ENCODE measurements at places on chromosomes 3 and 15. TPM values are rescaled to one million over a fixed set of nuclear protein-coding genes. Genes with fewer than 3 reads are reported as not detected.

TERC gene
- total RNA-seq, result 13.7 TPM

- H3K4me1 ChIP-seq, result no peaks in the 10 kb centered on the region
- H3K27ac ChIP-seq, result no peak overlapping the region
- no peak overlapping the region for H3K4me3 ChIP-seq
- H3K27me3 ChIP-seq, result peaks cover 2% of the 10 kb centered on the region
These were observed 70.7 kb downstream of the C3orf70 start for GRCh38 chr3:185082149-185082548.

DNA sequence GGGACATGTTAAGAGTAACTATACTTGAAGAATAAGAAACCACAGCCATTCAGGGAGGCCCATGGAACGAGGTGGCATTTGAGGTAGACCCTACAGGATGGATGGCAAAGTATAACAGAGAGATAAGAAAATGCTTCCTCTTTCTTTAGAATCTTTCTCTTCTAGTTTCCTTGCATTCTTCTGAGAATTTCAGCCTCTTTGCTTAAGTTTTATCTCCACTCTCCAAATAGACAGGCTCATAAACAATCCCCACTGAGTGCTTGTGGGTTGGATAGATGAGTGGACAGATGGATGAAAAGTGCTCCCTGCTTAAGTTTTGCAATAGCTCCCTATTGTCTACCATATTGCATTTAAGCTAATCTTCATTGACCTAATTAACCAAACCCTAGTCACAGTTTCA, 103.7 kb downstream of the MEX3B start:
- no peak overlapping the region for H3K4me3 ChIP-seq
- DNase-seq, result no peak
- H3K27me3 ChIP-seq, result no peaks in the 10 kb centered on the region

DNA sequence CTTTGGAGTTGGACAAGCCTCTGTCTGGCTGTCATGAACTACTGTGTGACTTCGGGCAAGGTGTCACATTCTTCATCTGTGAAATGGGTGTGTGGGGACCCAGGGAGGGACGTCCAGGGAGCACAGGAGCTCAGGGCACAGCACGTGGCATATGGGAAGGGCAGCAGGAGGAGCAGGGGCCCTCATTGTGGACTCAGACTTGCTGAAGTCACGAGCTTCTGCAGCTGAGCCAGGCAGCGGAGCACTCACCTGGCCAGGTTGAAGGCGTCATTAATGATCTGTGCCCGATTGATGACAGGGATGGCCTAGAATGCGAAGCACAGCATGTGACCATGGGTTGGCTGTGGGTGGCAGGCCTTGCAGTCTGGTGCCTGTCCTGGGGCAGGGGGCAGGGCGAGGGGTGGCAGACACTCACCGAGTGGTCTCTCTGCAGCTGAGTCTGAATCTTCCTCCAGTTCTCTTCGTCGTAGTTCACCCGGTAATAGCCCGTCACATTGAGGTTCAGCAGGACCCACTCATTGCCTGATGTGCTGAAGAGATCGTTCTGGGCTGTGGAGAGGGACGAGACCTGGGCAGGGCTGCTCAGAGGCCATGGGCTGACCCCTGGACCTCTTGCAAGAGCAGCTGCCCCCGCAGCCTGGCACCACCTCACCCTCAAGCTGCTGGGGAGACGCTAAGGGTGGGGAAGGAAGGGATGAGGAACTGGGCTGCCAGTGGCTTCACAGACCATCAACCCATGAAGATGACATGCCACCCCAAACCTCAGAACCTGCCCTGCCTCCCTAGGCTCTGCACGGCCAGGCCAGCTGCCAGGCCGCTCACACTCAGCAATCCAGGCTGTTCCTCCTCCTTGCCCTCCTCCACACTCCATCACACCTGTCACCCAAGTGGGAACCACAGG, 15.4 kb downstream of the ANPEP start:
- H3K36me3 ChIP-seq, result no peaks in the 10 kb centered on the region
- H3K27me3 ChIP-seq, result no peaks in the 10 kb centered on the region
- H3K4me1 ChIP-seq, result no peaks in the 10 kb centered on the region
- no peak for DNase-seq
- H3K4me3 ChIP-seq, result no peak overlapping the region
- H3K27ac ChIP-seq, result no peak overlapping the region

DNA sequence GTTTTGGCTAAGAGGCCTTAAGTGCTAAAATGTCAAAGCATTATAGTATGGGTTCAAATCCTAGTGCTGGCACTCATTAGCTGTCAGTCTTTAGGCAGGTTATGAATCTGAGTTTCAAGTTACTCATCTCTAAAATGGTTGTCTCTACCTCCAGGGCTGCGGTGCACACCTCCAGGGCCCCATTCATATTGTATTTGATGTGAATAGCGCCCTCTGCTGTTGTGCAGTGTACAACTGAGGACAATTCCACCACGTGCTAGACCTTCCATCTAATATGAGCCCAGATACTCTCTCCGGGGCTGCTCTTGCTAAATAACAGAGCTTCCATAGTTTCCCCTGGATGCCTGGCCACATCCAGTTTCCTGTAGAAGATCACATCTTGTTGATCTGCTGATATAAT, 54.3 kb downstream of the OXNAD1 start:
- DNase-seq, result no peak
- peaks cover 51% of the 10 kb centered on the region for H3K36me3 ChIP-seq
- H3K27me3 ChIP-seq, result no peaks in the 10 kb centered on the region
- H3K4me3 ChIP-seq, result no peak overlapping the region

- H3K27me3 ChIP-seq, result peaks cover 3% of the 10 kb centered on the region
- no peak within 1 kb of the TSS for H3K27ac ChIP-seq
- no peaks in the 10 kb centered on the region for H3K36me3 ChIP-seq
- H3K4me1 ChIP-seq, result no peaks in the 10 kb centered on the region
These were observed at the start of gene ENTPD3 for GRCh38 chr3:40387001-40387894. ENTPD3 (plus strand) TSS chr3:40387184; CDS start chr3:40388058, 874 bp downstream.

DNA sequence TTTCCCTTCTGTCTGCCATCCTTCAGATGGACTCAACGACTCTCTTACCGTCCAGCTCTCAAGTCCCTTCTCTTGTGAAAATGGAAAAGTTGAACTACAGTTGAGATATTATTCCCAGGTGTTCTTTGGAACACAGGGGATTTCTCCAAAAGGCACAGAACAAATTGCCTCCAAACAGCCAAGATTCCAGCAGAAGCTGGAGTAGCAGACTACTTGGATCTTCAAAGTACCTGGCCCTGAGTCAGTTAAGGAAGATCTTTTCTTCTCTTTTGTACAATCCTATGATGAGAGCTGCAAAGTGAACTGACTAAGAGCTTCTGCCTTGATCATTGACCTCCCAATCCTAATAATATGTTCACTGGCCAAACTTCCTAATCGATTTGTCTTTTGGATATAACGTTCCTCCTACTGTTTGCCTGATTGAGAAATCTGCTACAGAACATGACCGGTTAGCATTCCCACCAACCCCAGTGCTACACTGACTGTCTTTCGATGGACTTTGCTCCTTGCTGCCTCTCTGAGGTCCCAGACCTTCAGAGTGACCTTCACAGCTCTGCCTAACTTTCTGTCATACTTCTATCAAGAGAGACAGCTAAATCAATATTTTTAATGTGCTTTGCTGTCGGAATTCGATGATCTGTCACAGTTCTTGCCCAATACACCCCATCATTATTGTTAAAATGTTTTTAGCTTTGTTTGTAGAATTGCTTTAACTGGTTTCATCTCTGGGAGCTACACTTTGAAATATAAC, 21.9 kb downstream of the PAQR9 start:
- no peak overlapping the region for H3K27ac ChIP-seq
- no peak for DNase-seq
- no peaks in the 10 kb centered on the region for H3K4me1 ChIP-seq
- H3K4me3 ChIP-seq, result no peak overlapping the region
- H3K27me3 ChIP-seq, result no peaks in the 10 kb centered on the region
- no peaks in the 10 kb centered on the region for H3K36me3 ChIP-seq

- H3K27me3 ChIP-seq, result no peaks in the 10 kb centered on the region
- H3K36me3 ChIP-seq, result no peaks in the 10 kb centered on the region
- no peak overlapping the region for H3K27ac ChIP-seq
- H3K4me1 ChIP-seq, result no peaks in the 10 kb centered on the region
- DNase-seq, result no peak
- no peak overlapping the region for H3K4me3 ChIP-seq
These were observed 101.2 kb upstream of the PTX3 start for GRCh38 chr3:157335233-157336076.

GRCh38 chr3:171328419-171329082, 131.7 kb downstream of the TNIK start:
- no peak overlapping the region for H3K4me3 ChIP-seq
- H3K27me3 ChIP-seq, result no peaks in the 10 kb centered on the region
- H3K4me1 ChIP-seq, result peaks cover 38% of the 10 kb centered on the region
- no peak for DNase-seq
- H3K27ac ChIP-seq, result peak overlapping the region; percentile 6
- H3K36me3 ChIP-seq, result no peaks in the 10 kb centered on the region

GRCh38 chr15:50260969-50261496, 4.5 kb downstream of the HDC start:
- H3K27ac ChIP-seq, result no peak overlapping the region
- no peaks in the 10 kb centered on the region for H3K36me3 ChIP-seq
- DNase-seq, result no peak
- H3K4me1 ChIP-seq, result peaks cover 18% of the 10 kb centered on the region
- no peaks in the 10 kb centered on the region for H3K27me3 ChIP-seq

GRCh38 chr15:74036271-74037170, 42.0 kb downstream of the PML start:
- H3K27me3 ChIP-seq, result no peaks in the 10 kb centered on the region
- no peak overlapping the region for H3K27ac ChIP-seq

ABI3BP gene
- 0.10 TPM for total RNA-seq

ANKUB1 gene
- total RNA-seq, result not detected

Measured in GM12878 (cell line).